ENCODE measurements at places on chromosomes 1 and 21.

- DNase-seq: no peak
Measured at GRCh38 chr1:57831624-57832023, 407.8 kb upstream of the DAB1 start.

DNA sequence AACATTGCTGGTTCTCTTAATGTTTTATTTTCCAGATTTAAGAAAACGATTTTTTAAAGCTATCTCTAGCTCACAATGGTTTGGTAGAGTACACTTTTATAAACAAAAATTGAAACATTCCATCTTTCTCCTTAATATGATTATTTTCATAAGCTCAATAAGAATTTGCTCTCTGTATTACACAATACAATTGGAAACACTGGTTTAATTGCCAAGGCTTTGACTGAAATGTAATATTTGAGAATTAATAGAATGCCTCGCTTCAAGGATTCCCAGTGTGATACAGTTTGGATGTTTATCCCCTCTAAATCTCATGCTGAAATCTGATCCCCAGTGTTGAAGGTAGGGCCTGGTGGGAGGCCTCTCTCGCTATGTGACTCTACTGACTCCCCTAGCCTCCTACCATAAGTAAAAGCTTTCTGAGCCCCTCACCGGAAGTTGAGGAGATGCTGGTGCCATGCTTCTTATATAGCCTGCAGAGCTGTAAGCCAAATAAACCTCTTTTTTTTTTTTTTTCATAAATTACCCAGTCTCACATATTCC lies 67.4 kb downstream of the DDAH1 start:
- no peak for DNase-seq

GRCh38 chr1:62273953-62274352 lies 45.3 kb downstream of the KANK4 start:
- DNase-seq: no peak

GRCh38 chr1:216015116-216015515 lies 408.1 kb downstream of the USH2A start:
- no peak for DNase-seq

GRCh38 chr1:151612501-151613281 lies 841 bp downstream of the SNX27 start:
- no peak for DNase-seq

- DNase-seq: no peak
Measured at GRCh38 chr1:156136970-156137483, 16.4 kb upstream of the SEMA4A start.

DNA sequence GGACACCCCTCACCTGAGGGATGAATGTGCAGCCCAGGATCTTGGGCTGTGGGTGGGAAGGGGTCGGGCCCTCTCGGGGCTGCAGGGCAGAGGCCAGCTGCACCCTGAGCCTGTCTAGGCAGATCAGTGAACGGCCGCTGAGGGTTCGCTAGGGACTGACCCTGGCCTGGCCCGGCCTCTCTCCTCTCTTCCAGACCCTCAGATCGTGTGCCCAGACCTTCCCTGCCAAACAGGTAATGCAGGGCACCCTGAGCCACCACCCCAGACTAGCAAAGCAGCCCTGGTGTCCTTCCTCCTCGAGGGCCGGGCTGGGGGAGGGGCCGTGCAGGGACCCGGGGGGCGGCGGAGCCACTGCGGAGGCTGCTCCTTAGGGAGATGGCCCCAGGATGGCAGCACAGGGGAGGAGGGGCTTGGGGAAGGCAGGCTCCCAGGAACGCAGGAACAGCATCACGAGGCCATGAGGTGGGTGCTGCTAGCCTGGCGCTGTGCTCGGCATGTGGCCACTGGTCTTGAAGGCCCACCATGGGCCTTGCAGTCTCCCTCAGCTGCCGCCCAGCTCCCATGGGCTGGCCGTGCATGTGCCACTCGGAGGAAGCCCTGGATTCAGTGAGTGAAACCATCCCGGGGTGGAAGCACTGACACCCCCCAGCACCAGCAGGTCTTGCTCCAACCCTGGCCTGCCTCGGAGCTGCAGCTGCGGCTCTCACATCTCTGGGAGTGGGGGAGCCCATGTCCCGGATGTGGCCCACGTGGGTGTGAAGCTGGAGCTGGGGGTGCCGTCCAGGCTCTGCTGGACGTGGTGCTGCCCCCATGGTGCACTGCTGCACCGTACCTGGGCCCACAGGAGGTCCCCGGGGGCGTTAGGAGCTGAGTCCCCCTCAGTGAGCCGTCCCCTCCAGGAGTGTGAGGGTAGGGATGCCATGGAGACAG lies 28.7 kb downstream of the COL6A2 start:
- DNase-seq: no peak

DNA sequence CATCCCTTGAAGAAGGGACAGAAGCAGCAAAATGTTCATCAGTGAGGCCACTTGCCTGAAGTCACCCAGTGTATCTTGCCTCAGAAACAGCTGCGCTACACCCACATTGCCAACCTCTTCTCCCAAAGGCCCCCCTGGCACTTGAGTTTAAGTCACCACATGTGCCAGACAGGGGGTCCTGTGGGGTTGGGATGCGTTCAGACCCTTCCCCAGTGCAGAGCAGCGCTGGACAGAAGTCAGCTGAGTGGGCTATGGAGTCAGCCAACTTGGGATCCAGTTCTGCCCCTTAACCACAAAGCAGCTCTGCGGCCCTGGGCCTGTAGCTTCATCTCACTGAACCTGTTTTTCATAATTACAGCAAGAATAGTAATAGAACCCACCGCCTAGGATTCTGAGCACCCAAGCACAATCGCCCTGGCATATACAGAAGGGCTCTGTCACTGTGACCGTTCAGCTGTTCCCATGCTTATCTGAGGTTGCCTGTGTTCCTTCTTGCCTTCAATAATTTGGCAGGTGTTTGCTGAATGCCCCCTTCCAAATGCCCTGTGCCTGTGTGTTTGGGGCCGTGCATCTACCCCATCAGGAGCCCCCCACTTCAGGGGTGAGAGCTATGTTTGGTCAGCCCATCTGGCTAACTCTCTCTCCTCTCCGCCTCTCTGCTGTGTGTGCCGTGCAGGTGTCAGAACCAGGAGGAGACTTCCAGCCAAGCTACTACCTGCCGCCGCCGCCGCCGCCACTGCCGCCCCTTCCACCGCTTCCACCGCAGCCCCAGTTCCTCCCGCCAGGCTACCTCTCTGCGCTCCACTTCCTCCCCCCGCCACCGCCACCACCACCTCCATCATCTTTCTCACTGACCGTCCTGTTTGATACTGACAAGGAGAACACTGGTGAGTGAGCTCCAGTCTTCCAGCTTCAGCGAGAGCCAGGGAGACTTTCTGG lies 5.0 kb downstream of the DMRTB1 start:
- no peak for DNase-seq

DNA sequence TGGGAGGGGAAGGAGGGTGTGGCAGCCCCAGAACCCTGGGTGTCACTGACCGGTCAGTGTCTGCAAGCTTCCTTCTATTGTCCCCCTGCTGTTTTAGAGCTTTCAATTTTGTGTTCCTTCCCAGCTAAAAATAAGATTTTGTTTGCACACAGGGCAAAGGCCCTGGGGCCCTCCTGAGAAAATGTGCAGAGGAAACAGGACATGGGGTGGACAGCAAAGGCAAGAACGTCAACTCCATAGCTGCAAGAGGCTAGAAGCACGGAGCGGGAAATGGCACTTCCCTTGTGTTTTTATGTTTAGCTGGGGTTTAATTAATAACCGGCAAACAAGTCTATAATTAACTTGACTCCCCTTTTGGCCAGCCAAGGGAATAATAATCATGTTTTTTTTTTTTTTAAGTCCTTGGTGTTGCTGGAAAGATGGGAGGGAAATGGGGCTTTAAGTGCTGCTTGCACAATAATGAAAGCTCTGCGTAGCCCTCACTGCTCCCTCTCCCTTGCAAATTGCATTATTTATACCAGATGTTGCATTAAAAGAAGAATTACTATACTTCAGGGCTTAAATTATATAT lies 261.4 kb upstream of the USP24 start:
- no peak for DNase-seq

GRCh38 chr1:6495540-6496364 lies 4.3 kb upstream of the PLEKHG5 start:
- DNase-seq: no peak

DNA sequence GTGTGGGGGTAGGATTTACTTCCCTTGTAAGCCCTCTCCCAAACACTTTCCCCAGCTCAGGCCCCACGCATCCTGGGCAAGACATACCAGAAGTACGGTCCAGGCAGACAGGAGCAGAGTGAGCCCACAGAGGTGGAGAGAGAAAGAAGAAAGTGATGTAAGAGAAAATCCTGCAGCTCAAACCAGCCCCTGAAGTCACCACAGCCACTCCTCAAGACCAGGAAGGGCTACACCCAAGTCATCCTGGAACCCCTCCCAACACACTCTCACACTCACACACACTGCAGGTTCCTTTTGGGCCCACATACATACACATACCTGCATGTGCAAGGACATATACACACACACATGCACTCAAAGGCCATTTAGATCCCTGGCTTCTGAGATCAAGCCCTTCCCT lies 106.8 kb downstream of the SYT2 start:
- DNase-seq: no peak

DNA sequence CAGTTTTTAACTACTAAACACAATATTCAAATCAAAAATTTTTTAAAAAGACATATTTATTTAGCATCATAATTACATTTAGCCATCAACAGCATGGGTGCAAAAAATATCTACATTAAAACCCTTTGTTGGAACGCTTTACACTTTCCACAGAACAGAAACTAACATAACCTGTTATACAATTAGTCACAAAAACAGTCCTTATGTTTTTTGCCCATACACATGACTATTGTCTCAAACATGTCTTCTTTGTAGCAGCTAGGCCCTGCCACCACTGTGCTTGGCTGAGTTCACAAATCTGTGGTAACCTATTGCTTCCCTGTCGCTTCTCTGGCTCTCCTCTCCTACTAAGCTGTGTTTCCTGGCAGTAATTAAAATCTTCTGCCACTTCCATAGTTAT lies 1350.0 kb upstream of the ADGRL2 start:
- no peak for DNase-seq

DNA sequence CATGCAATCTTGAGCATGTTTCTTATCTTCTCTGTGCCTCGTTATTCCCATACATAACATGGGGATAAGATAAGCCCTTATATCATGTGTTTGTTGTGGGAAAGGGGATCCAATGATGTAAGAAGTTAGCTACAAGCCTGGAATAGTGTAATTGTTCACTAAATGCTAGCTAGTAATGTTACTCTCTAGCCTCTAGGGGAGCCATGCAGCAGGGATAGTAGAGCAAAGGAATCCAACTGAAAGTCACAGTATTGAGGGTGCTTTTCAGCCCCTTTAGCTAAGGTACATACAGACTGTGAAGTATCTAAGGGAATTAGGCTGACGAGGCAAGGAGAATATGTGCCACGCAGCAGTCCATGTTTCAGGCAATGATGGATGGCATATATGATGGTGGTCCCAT lies 46.9 kb downstream of the IL23R start:
- no peak for DNase-seq

- no peak for DNase-seq
Measured at GRCh38 chr1:223144431-223144830, 1.4 kb upstream of the TLR5 start.

DNA sequence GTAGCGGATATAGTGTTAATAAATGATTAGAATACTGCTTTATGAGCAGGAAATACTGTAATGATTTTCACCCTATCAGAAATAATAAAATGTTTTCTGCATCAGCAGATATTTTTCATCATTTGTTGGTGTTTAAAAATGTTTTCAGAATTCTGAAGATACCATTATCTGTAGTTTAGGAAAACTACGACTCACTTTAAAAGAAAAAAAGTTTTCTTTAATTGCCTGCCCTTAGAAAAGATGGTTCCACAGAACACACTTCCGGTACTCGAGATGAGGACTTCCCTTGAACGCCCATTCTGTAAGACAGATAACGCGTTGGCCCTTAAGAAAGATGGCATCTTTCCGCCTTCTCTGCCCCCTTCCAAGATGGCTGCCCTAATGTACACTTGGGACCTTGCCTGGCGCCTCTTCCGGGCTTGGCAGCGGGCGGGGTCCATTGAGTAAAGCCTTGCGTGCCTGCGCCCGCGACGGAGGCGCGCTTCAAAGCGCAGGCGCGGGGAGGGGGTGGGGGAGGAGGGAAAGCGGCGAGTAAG lies at the start of gene SZRD1:
SZRD1 (plus strand) TSS at position 521 of the 536 bp plus-strand sequence. CDS start 16 bp downstream, outside the sequence.
- peak; percentile 92 for DNase-seq

DNA sequence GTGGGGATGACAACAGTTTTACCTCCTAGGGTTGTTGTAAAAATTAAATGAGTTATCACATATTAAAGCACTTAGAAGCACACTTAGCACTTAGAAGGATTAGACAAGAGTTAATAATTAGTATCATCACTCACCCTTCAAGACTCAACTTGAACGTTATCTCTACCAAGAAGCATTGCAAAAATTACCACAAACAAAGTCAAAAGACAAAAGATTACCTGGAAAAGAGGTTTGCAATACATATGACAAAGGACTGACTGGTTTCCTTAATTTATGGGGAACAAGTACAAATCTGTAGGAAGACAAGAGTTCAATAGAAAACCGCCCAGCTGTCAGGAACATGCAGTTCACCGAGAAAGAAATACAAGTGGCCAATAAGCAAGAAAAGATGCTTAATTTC lies 93.3 kb upstream of the ATP1A1 start:
- DNase-seq: no peak

- DNase-seq: no peak
Measured at GRCh38 chr1:51863384-51863783, 15.1 kb downstream of the NRDC start.

DNA sequence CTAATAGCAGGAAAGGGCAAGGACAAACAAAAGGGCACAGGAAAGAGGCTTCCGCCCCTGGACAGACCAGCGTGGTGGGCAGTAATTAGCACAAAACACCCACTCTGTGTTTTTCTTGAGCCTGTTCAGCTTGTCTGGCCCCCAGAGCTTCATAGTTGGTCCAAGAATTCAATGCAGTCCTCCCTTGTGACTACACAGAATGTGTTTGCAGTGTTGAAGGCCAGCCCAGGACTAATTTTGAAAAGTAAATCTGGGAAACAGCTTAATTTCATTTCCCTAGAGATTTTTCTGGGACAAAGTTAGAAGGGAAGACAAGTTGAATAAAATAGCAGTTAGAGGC lies 49.2 kb upstream of the LMO4 start:
- no peak for DNase-seq

- DNase-seq: no peak
Measured at GRCh38 chr1:205961991-205962820, 18.9 kb upstream of the SLC26A9 start.

DNA sequence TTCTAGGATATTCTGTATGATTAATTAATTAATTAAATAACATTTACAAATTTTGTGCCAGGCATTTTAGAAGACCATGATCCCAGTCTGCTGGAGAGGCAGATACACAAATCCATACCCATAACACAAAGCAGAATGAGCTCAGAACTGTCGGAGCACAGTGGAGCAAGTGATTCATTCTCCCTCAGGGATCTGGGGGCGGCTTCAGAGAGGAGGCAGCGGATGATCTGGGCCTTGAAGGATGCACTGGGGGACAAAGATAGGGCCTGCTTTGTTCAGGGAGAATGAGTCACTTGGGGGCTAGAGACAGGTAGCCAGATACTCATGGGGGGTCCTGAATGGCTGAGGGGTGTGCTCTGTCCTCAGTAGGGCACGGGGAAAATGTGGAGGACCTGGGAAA lies 50.9 kb upstream of the TRABD2B start:
- DNase-seq: no peak

- no peak for DNase-seq
Measured at GRCh38 chr1:213457186-213457585, 406.1 kb downstream of the RPS6KC1 start.

- no peak for DNase-seq
Measured at GRCh38 chr1:109917768-109918606, 7.3 kb downstream of the CSF1 start.

Data from effector CD4-positive, alpha-beta T cell (primary cell).